ENCODE measurements at places on chromosomes 5 and 9. TPM values are rescaled to one million over a fixed set of nuclear protein-coding genes. Genes with fewer than 3 reads are reported as not detected.
A peak's percentile ranks its signal among the peaks of the same experiment; 100 is the strongest.

DNA sequence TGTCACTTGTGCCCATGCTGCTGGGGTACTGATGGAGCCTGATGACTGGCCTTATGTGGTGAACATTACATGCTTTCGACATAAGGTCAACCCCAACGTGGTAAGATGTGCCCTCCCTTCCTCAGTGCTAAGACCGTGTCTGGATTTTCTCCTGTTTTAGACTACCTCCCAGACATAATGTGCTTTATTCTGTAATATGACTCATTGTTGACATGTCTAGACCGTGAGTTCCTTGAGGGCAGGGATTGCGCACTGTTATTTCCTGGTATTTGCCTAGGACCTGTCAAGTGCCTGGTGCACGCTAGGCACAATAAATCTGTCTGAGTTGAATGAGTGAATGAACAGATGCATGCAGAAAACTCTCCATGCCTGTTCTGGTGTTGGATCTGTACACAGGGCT is 346.0 kb downstream of the KDM4C start:
- DNase-seq = no peak

DNA sequence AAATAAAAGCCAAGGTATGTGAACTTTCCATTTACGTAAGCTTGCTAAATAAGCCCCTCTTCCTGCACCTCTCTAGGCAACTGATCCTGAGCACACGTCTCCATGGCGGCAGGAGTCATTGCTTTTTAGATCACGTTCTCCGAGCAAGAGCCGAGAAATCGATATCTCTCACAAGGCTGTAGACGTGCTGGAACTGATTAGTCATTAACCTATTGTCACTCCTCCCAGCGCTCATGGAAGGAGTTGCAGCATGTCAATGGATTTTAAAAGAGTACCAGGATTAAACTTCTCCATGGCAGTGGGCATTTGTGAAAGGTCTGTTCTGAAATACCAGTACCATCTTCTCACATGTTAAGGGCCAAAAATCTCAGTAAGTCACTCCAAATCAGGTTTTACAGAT is 4.7 kb upstream of the ADCY2 start:
- DNase-seq = peak; percentile 66

DNA sequence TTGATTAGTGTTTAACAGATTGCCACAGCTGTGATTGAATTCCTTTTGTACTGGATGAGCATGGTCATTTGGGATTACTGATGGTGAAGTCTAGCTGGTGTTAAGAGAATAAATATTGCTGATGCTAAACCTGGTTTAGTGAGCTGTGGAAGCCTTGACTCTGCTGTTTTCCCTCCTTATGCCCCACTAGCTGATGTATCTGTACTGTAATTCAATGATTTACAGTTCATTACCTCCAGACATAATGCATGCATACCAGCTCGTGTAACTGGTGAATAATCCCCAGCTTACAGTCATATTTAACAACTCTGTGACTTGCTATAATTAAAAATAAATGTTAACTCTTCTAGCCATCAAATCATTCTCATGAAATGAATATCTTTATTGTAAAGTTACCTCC is 1.7 kb upstream of the CMYA5 start:
- DNase-seq = no peak

DNA sequence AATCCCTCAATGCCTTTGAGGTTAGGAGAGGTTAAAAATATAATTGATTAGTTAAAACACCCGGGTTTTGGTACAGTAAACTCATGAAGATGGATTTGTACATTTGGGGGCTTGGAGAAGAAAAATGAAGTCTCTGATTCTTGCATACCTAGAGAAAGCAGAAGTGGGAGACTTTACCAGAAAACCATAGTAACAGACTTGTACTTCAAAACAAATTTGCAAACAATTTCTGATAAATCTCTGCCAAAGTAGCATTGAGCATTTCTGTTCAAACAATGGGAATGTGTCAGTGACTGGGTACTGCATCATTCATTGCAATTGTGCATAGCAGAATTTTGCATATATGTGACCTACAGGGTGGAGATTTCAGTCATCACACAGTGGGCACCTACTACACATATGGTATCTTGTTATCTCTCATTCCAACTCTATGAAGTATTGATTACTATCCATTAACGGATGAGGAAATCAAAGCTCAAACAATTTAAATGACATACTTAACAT is 256.9 kb downstream of the PLK2 start:
- no peak for DNase-seq

Gene NPDC1
- total RNA-seq = 59.9 TPM
